HS-27A (cell line): ENCODE measurements at places on chromosomes 7 and 10.

- DNase-seq = no peak
Measured at GRCh38 chr7:132189881-132190280, 386.4 kb downstream of the PLXNA4 start.

DNA sequence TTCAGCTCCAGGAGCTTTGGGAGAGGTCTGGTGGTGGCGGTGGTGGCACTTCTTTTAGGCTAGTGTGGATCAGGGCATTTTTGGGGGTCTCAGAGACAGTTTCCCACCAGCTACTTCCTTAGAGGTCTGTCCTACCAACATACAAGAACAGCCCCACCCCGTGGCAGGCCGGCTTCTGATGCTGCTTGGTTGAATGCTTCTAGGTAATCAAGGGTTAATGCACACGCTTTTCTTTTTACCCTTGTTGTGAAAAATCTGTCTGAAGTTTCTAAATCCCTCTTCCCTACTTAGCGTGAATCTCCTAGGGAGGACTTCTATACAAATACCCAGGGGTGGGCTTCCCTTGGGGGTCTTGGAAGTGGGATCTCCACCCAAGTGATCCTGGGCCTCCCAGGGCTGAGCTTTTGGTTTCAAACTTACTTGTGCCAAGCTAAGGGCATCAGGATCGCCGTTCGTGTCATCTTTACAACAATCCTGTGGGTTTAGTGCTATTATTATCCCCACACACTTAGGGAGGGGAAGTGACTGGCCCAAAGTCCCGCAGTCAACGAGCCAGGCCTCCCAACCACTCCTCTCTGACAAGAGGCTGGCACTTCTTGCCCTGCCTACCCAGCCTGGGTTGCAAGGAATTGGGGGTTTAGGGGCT is 1.7 kb downstream of the SH2B2 start:
- no peak for DNase-seq

GRCh38 chr7:79182283-79182682 is 271.2 kb downstream of the MAGI2 start:
- DNase-seq = peak; percentile 19

DNA sequence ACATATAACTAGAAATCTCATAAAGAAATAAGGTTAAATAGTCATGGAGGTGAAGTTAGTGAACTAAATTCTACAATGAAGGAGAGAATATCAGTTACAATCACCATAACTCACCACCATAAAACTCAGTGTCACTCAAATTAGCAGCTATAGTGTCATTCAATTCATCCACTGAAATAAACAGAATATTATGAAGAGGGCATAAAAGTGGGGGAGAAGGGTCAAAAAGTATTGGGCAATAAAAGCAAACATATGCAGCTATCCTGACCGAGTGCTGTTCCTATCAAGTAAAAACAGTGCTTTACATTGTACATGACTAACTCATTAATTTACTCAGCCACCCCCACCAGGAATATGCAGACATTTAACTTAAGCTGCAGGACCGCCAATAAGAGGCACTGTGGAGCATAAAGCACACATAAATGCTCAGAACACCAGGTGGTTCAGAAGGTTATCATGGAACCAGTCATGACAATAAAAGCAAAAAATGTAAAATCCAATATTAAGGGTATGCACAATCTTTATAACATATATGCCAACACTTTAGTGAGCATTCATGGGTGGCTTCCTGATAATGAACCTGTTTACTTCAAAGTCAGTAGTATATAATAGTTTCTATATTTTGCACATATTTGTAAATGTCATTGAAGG is 95.5 kb upstream of the LAMB4 start:
- no peak for DNase-seq

DNA sequence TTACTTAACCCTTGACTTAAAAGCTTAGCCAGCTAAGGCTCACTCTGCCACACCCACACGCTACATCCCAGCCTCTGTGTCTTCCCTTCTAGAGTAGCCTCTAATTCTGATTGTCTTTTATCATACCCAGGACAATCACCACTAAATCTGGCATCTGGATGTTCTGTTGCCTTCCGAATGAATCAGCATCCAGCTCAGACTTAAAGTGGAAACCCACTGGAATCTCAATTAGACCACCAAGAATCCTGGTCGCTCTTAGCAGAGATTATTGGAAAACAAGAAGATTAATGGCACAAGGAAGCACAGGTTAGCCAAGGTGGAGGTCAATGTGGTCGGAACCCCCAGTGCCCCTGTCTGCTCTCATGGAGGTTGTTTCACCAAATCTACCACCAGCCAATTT is 404.2 kb upstream of the FOXK1 start:
- DNase-seq = no peak

GRCh38 chr10:65570143-65571010 is 1355.5 kb upstream of the LRRTM3 start:
- DNase-seq = no peak

DNA sequence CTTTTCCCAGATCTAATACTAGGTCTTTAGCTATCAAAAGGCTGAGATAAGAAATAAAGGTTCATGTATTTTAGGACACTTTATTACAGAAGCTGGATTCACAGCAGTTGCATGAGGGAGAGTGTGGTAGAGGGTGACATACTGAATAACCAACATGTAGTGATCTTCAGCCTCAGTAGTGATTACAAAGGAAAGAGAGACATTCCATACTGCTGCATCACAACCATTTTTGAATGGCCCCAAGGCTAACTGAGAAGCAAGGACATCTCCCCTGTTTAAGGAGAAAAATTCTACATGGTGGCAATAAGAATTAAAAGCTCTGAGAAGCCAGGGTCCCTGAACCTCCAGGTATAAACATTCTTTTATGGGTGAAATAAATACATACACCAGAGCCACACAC is 35.3 kb downstream of the COG5 start:
- DNase-seq = no peak

- no peak for DNase-seq
Measured at GRCh38 chr10:129455625-129456024, 11.4 kb upstream of the MGMT start.

GRCh38 chr7:130266961-130267321 is 278 bp downstream of the CPA2 start:
- DNase-seq = no peak

GRCh38 chr7:55509322-55509721 is 63.0 kb downstream of the VOPP1 start:
- no peak for DNase-seq

DNA sequence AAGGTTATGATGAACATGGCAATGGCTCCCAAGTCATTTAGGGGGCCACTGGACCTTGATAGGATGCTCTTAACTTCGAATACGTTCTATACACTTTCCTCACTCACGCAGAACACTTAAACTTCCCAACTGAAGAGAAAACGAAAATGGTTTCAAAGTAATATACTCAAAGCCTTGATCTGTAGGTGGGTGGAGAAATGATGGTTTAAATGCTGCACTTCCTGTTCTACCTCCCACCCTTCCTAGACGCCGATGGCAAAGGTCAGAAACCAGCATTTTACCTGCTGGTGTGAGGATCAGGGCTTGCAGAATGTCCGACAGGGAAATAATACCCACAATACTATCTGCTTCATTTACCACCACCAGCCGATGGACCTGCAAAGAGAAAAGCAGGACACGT is 40.5 kb upstream of the RHEB start:
- DNase-seq = no peak

DNA sequence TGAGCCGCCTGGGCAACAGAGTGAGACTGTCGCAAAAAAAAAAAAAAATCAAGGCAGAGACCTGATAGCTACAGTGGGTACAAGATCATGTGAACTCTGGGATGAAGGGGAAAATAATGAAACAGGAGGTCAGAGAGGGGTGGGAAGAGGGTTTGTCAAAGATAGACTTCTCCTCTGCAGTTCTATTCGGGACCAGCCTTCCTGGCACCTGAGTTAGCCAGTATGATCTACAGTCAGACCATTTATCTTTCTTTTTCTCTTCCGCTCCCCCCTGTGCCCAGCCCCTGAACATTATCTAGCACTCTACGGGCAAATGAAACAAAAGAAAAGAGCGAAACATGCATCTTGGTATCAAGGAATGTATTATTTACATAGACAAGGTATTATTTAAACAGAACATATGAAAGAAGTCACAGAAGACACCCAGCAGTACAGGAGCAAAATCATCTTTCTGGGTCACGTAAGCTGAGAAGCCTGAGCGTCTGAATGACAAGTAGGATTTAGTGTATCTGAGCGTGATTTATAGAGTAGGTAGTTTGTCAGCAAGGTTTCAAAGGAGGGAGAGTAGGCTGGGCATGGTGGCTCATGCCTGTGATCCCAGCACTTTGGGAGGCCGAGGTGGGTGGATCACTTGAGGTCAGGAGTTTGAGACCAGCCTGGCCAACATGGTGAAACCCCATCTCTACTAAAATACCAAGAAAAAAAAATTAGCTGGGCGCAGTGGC is 109.0 kb downstream of the PRKCQ start:
- no peak for DNase-seq

DNA sequence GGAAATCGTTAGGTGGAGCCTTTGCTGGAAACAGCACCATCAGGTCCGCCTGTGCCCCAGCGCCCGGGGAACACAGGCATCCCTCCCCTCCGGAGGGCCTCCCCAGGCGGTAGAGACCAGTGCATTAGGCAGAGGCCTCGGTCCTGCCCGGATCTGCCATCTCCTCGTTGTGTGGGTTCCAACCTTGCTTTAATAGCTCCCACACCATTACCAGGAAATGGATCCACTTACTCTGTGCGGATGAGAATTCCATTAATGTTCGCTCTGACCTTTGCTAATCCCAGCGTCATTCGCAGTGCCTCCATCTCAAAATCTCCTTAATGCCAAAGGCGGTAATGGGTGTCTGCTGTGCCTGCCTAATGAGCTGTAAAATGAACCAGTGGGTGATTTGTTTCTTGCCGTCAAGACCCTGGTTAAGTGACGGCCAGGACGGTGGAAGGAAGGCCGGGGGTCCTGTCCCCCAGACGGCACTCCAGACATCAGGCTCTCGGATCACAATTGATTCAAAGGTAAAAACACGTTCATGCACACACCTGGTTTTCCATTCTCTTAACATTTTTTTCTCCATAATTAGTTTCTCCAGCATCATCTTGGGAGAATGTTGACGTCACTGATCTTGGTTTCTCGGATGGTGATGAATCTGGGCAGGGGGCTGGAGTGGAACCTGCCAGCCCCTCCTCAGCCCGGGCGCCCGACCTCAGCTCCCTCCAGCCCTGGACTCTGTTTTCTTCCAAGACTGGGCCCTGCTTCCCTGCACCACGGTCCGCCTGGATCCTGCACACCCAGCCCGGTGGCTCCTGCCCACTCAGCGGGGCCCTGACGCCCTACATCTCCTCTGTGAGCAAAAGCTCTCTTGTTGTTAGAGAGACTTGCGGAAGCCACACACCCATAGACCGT is 22.8 kb upstream of the FAM20C start:
- DNase-seq = no peak

DNA sequence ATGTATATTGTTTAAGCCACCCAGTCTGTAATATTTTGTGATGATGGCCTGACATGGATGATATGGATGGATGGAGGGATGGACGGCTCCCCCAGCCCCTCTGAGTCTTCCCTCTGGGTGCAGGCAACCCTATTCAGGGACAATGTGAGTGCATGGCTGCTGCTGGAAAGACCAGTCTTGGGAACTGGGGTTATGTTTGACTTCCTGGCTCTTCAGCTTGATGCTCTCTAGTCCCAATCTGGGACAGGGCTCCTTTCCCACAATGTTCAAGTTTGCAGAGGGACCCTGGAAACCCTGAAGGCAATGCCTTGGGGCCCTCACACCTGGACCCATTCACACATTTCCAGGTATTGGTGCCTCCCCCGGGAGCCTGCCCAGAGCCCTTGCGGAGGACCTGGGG is 52.3 kb upstream of the RET start:
- no peak for DNase-seq

DNA sequence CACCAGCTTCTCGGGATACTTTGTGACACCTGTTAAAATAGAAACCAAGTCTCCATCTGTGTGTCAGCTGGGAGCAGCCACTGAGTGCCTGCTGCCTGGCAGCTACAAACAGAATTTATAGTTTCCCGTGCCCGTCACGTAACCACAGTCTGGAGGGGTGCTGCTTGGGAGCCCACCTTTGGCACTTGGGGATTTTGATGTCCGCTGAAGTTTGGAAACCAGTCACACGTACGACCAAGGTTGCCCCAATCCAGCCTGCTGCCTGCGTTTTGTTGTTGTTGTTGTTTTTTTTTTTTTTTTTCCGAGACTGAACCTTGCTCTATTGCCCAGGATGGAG is 1.6 kb downstream of the TRRAP start:
- no peak for DNase-seq

DNA sequence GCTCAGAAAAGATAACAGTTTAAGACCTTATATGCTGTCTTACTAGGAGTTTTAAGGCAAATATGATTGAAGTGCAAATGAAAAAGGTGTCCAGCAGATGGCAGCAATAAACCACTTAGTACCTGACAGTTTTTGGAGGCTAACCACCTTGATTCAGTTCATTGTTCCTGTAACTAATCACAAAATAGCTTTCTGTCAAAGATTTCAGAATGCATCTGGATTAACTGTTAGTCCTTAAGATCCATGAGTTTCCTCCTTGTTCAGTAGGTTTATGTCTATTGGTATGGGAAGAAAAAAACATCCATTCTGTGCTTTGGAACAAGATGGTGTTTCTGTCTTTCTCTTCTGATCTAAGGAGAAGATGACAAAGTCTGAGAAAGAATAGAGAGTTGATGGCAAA is 46.6 kb downstream of the CCSER2 start:
- DNase-seq = peak; percentile 15

GRCh38 chr7:93921607-93922566 is at the start of gene GNG11:
GNG11 (plus strand) TSS chr7:93921735; CDS start chr7:93922138, 403 bp downstream.
- DNase-seq = peak; percentile 52

GRCh38 chr7:1245524-1246050 is 12.9 kb downstream of the UNCX start:
- no peak for DNase-seq

DNA sequence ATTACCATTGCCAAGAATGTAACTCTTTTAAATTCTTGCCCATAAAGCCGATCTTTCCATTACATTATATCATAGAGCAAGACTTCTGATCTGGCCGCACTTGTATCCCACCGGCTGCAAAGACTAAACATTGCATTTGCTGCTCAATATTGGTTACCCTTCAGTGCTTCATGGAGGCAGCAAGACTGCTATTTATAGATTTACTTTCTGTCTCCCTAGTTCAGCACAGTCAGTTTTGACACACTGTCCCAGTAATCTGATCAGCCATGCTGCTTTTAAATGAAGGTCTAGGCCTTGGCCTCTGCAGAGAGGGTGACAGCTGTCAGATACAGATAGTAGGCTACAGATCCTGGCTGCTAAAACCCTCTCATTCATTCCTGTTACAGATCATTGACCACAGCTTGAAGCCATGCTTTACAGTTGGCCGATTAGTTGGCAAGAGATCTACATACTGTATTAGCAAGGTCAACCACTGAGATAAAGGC is 562.6 kb upstream of the GALNT17 start:
- DNase-seq = no peak

GRCh38 chr7:102044984-102045673 is 227.7 kb downstream of the CUX1 start:
- no peak for DNase-seq

- no peak for DNase-seq
Measured at GRCh38 chr7:103715376-103716120, 269.5 kb upstream of the SLC26A5 start.

DNA sequence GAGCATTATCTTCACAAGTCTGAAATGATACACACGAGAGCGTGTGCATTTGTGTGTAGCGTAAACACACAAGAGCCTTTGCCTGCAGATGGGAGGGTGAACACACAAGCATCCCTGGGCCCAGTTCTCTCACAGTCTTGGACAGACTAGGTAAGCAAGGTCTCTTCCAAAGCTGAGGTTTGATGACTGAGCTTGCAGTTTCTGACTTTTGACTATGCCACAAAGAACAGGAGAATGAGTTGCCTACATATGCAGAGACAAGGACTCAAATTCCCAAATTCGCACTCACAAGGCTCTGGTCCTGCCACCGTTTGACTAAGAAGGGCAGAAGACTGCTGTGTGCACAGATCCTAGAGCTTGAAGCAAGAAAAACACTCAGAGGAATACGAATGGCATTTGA is 55.8 kb downstream of the FAM53B start:
- no peak for DNase-seq
